ENCODE measurements at places on chromosomes 7 and 10. TPM values are rescaled to one million over a fixed set of nuclear protein-coding genes. Genes with fewer than 3 reads are reported as not detected.

The PNLIPRP3 gene
- not detected for total RNA-seq

The DNAJC12 gene
- 8.8 TPM for total RNA-seq

The EMX2 gene
- total RNA-seq: not detected

The CCDC6 gene
- 34.4 TPM for total RNA-seq

The HOXA1 gene
- 0.76 TPM for total RNA-seq

The UCMA gene
- total RNA-seq: not detected

The GIMAP1 gene
- 6.8 TPM for total RNA-seq

The FXYD4 gene
- total RNA-seq: 0.37 TPM

The LIPF gene
- not detected for total RNA-seq

The AKR1C4 gene
- total RNA-seq: not detected

The WDFY4 gene
- 0.06 TPM for total RNA-seq

The KCNMA1 gene
- 0.55 TPM for total RNA-seq

The SPDYE11 gene
- total RNA-seq: not detected

The IFIT2 gene
- total RNA-seq: 34.4 TPM

The SPDYE8 gene
- total RNA-seq: not detected

The LEP gene
- not detected for total RNA-seq

The PLXDC2 gene
- 0.05 TPM for total RNA-seq

The ASB10 gene
- not detected for total RNA-seq

The ALOX5 gene
- total RNA-seq: 8.9 TPM

The PRTFDC1 gene
- total RNA-seq: 1.6 TPM

The TCF7L2 gene
- 1.4 TPM for total RNA-seq

The CELF2 gene
- total RNA-seq: 219 TPM

The AZGP1 gene
- not detected for total RNA-seq

The CYP17A1 gene
- total RNA-seq: not detected

The SPDYE2 gene
- 0.29 TPM for total RNA-seq

The LRWD1 gene
- total RNA-seq: 24.0 TPM

The CALML3 gene
- not detected for total RNA-seq

The FAM180A gene
- not detected for total RNA-seq

The FGFR2 gene
- 0.09 TPM for total RNA-seq

The PITX3 gene
- total RNA-seq: not detected

The SPDYE2B gene
- not detected for total RNA-seq

The MAD1L1 gene
- 60.0 TPM for total RNA-seq

The GPR26 gene
- not detected for total RNA-seq

The KIAA1549 gene
- 1.1 TPM for total RNA-seq

The ANKRD30A gene
- total RNA-seq: not detected

The NEUROG3 gene
- total RNA-seq: not detected

The EIF5AL1 gene
- total RNA-seq: 1.1 TPM

The PLEKHS1 gene
- total RNA-seq: 0.07 TPM

The CLDN4 gene
- 0.09 TPM for total RNA-seq

The ATG9B gene
- 2.3 TPM for total RNA-seq

The CALCR gene
- not detected for total RNA-seq

The CAV2 gene
- total RNA-seq: not detected

The MYH16 gene
- not detected for total RNA-seq

The ITPRID1 gene
- not detected for total RNA-seq

The BLNK gene
- not detected for total RNA-seq

The HACD1 gene
- total RNA-seq: 0.93 TPM

The NEBL gene
- 0.23 TPM for total RNA-seq

The PHKG1 gene
- 2.5 TPM for total RNA-seq

The C10orf53 gene
- not detected for total RNA-seq

The FZD1 gene
- not detected for total RNA-seq

The TPK1 gene
- total RNA-seq: 13.1 TPM

The PFKP gene
- total RNA-seq: 262 TPM

The RELN gene
- not detected for total RNA-seq

The SHH gene
- not detected for total RNA-seq

The CNNM1 gene
- total RNA-seq: not detected

The TLX1 gene
- total RNA-seq: not detected

The TMEM273 gene
- total RNA-seq: 44.9 TPM

The GFRA1 gene
- not detected for total RNA-seq

The HOXA3 gene
- not detected for total RNA-seq
